ENCODE measurements at places on chromosomes 6 and 20.

GRCh38 chr6:36618366-36619355 is 24.5 kb downstream of the SRSF3 start:
- DNase-seq, result no peak

- DNase-seq, result no peak
These were observed 142.3 kb downstream of the TBXT start for GRCh38 chr6:166025149-166025898.

DNA sequence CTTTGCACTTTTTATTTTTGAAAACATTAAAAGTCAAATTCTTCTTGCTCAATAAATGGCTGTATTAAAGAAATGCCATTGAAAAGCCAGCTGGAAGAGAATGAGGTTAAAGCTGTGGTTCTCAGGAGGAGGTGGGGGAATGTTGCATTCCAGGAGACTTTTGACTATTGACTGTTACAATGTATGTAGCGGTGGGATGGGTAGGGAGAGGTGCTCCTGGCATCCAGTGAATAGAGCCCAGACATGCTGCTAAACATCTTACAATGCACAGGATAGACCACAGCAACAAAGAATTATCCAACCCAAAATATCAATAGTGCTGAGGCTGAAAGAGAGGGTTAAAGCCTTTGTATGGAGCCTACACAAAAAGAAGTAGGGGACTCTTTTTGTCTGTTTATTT is 295.9 kb downstream of the NKAIN2 start:
- DNase-seq, result no peak

- DNase-seq, result no peak
These were observed 59.2 kb downstream of the PTPRA start for GRCh38 chr20:2932498-2932897.

DNA sequence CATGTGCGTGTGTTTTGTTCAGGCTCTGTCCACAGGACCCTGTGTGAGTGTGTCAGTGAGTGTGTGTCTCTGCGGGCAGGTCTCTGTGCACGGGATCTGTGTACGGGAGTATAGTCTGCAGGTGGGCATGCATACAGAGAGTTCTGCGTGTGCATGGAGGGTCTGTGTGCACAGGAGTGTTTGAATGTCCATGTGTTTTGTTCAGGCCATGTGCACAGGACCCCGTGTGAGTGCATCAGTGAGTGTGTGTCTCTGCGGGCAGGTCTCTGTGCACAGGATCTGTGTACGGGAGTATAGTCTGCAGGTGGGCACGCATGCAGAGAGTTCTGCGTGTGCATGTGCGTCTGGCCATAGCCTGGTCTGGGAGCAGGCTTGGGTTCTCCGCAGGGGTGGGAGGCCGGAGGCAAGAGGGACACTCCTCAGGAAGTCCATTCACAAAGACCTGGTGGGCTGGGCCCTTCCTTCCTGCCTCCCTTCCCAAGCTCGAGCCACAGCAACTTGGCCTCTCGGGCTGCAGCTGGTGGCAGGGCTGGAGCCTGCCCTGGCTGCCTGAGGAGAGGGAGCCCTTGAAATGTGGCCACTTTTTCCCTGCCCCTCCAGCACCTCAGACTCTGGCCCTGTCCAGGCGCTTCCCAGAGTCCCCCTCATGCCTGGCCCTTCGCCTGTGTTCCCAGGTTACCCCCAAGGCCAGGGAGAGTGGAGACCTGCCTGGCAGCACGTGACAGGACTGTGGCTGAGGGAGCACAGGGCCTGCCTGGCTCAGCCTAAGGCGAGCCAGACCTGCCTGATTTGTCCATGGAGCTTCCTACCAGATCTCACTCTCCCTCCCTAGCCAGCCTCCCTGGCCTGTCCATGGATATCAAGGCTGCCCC is 6.8 kb downstream of the HSPA12B start:
- DNase-seq, result no peak

- no peak for DNase-seq
These were observed 118.2 kb downstream of the TTLL2 start for GRCh38 chr6:167442796-167443680.

DNA sequence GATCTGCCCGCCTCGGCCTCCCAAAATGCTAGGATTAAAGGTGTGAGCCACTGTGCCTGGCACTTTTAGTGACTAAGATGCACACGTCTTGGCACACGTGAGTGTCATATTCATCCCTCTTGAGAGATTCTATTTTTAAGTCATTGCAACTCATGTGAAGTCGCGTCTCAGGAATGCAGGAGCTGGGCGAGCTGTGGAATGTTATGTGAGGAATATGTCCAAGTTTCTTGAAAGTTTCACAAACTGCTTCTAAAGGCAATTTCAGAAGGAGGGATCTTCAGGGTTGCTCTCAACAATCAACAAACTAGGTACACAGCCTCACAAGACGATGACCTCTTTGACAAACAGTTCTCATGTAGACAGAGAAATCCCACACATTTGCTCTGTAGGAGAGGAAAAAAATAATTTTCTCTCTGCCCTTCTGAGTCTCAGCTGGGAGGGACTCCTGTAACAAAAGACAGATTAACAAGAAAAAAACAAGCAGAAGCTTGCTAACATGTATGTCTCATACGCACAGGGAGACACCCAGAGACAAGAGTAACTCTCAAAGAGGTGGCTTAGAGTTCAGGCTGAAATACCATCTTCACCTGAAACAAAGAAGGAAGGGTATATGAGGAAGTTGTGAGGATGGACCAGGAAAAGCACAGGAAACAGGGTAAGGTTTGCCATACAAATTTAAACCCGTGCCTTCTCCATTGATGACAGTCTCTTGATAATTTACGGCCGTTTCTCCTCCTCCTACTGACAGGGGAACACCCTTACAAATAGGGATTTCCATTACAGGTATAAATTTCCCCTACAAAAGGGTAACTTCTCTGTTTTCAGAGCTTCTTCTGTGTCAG is 45.3 kb upstream of the FAM50B start:
- DNase-seq, result no peak

- DNase-seq, result no peak
These were observed 914 bp downstream of the SNAP91 start for GRCh38 chr6:83707829-83708545.

DNA sequence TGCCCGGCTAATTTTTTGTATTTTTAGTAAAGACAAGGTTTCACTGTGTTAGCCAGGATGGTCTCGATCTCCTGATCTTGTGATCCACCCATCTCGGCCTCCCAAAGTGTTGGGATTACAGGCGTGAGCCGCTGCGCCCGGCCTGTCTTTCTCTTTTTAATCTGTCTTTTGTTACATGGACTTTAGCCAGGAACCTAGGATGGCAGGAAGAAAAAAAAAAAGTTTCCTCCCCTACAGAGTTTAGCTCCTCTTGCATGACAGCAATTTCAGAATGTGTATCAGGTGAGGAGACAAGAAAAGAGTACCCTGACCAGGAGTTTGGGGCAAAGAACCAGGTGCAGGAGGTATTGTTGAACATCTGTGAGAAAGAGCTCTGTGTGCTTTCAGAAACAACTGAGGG is 21.4 kb upstream of the TXLNB start:
- DNase-seq, result no peak

DNA sequence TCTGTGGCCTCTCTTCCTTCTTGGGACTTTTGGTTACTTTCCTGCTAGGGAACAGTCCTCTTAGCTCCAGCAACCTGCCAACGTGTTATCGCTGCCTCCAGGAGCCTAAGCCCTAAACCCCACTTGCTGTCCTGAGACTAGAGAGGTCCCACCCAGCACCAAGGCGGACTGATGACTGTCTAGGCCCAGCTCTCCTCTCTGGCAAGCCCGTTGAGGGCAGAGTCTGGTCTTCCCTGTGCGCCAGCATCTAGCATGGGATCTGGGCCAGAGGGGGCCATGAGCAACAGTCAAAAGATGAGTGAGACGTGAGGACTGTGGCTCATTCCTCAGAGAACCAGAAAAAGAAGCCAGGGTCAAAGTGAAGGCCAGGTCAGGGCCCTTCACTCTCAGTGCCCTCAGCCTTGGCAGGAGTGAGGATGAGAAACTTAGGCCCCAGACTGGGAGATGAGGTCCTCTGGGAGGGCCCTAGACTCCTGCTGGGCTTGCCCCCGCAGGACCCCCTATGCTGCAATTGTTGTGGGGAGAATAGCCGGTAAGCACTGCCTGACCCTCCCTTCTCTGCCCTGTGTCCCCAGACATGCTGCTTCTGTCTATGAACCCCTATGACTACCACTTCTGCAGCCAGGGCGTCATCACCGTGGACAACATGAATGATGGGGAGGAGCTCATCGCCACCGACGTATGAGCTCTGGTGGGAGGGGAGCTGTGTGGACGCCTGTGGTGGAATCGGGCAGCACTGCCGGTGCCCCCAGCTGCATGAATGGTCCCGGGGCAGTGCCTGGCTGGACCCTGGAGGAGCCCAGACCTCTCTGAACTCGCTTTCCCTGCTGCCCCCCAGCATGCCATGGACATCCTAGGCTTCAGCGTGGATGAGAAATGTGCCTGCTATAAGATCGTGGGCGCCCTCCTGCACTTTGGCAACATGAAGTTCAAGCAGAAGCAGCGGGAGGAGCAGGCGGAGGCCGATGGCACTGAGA is 30.9 kb downstream of the MYH7B start:
- no peak for DNase-seq

DNA sequence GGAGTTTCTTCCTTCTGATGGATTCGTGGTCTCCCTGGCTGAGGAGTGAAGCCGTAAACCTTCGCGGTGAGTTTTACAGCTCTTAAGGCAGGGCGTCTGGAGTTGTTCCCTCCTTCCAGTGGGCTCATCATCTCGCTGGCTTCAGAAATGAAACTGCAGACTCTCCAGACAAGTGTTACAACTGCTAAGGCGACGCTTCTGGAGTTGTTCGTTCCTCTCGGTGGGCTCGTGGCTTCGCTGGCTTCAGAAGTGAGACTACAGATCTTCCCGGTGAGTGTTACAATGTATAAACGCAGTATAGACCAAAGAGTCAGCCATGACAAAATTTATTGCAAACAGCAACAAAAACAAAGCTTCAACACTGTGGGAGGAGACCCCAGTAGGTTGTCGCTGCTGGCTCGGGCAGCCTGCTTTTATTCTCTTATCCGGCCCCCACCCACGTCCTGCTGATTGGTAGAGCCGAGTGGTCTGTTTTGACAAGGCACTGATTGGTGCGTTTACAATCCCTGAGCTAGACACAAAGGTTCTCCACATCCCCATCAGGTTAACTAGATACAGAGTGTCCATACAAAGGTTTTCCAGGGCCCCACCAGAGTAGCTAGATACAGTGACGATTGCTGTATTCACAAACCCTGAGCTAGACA is 113.2 kb downstream of the GPX5 start:
- no peak for DNase-seq

GRCh38 chr6:129543981-129544380 is 166.0 kb downstream of the ARHGAP18 start:
- no peak for DNase-seq

DNA sequence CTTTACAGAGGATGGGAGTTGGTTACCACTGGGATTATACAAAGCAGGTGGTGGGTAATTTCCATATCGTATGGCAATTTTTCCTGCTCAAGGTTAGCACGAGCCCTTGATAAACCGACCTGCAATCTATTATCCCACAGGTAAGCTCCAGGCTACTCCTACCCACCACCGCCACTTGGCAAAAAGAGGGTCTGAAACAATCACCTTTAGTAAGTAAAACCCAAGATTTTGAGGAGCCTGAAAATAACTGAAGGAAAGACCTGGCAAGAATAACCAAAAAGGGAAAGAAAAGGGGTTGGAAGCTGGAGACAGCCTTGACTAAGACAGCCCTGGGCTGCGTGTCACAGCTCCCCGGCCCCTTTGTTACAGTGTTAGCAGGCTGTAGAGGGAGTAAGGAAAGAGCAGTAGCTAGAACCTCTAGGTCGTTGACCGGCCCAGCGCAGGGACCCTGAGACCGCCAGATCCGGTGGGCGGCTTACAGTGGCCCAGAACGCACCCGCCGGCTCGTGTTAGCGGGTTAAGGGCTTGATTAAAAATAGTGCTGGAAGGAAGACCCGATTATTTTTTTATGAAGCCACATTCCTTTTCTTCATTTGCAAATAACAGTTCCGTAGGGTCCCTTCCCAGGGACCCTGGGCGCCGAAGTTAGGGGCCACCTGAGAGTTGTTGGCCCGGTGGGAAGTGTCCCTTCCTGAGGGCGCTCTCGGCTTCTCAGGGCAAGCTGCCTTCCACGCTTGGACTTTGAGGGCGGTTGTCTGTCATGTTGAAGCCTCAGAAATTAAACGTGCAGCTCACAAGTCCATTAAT is 30.5 kb downstream of the TFAP2B start:
- DNase-seq, result no peak

GRCh38 chr20:36728986-36729385 is 16.9 kb downstream of the NDRG3 start:
- peak; percentile 9 for DNase-seq

DNA sequence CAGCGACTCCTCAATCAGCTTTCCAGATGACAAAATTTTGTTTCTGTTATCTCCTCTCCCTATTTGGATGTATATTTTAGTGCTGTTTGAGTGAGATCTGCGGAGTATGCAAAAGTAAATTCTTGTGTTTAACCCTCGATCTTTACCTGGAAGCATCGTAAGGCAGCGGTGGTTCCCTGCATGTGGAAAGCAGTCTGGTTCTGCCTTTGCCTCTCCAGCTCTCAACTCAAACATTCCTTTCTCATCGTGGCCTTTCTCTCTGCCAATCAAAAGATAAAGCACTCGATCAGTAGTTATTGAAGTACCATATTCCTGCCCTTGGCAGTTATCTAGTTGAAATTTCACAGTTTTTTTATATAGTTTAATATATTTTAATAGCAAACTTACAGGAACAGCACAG is 44.0 kb upstream of the BTN3A2 start:
- DNase-seq, result no peak

GRCh38 chr6:44311767-44312166 is 1.4 kb downstream of the AARS2 start:
- DNase-seq, result no peak

DNA sequence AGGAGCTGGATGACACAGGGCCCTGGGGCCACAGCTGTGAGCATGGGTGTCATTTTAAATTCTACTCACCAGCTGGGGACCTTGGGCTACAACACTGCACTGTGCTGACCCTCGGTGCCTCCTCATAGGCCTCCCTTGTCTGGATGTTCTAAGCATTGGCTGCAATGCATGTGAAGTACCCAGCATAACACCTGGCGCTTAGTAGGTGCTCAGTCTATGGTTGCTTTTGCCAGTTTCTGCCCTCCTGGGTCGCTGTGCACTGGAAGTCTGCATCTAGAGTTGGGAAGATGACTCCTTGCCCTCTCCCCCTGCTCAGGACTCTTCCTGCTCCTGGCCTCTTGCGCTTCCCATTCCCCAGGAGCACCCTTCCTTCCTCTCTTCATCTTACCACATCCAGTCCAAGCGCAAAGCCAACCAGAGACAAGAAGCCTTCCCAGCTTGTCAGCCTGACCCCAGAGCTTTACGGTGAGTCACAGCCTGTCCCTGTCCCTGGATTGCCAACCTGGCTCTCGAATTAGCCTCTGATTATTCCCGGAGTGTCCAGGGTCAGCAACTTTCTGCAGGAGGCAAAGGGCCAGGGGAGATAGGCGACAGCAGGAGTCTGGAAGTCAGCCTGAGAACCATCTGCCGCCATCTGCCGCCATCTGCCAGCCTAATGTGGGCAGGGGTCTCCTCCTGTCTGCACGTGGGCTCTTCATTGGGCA is 8.8 kb downstream of the SLC13A3 start:
- DNase-seq, result no peak

DNA sequence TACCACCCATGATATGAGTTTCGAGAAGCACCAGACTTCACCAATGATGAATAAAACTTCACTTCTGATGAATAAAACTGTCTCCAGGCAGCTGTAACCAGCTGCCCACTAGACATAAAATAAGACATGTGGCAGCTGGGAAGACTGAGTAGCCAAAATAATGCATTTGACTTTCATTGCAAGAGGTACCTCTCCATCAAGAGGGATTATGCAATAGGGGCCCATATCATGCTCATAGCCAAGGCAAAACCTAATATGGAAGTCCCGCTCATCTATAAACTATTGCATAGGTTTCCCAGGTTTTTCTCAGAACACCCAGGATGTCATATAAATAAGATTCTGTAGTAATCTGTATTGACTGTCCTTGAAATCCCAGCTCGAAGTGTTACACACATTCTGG is 155.5 kb downstream of the SIM1 start:
- DNase-seq, result no peak

GRCh38 chr20:44643596-44644229 is 7.8 kb downstream of the ADA start:
- DNase-seq, result peak; percentile 45

All from stimulated activated CD4-positive, alpha-beta T cell treated with anti-CD3 and anti-CD28 coated beads, Interleukin-4, amount 100 ng/mL, for 24 hours (primary cell).